ENCODE measurements at places on chromosomes 7 and 10. TPM values are rescaled to one million over a fixed set of nuclear protein-coding genes. Genes with fewer than 3 reads are reported as not detected.
A peak's percentile ranks its signal among the peaks of the same experiment; 100 is the strongest.

DNA sequence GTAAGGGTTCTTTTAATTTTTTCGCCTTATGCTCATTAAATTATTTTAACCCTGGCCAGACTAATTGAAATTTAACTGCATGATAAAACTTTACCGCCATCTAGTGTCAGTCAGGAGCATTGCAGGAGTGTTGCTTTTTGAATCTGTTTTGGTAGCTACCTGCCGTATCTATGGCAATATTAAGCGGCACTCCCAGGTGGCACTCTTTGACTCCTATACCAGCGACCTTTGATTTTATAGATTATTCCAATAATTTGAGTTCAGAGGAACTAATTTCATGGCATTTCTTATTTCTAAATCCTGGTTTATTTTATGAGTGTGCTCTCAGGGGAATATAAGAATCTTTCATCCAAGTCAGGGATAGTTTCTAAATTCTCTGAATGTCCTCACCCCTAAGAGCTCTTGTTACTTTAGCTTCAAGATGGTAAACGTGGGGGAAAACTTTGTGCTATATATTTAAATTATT is 198.9 kb downstream of the REEP3 start:
- DNase-seq = peak; percentile 59

DNA sequence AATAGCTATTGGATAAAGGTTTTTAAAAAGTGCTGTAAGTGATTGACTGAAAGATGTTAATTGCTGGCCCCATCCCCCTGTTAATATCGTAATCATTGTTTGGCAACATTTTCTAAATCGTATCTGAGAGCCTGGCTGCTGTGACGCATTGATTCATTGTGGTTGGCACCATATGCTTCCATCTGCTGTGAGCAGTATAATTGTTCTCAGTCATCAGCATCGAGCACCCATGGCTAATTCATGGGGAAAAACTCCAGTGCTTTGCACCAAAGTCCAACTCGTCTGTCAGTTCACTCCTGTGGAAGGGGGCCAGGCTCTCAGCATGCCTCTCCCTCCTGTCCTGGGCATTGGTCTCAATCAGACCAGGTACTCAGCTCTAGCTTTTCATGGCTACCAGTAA is 205.2 kb downstream of the STK31 start:
- DNase-seq = no peak

DNA sequence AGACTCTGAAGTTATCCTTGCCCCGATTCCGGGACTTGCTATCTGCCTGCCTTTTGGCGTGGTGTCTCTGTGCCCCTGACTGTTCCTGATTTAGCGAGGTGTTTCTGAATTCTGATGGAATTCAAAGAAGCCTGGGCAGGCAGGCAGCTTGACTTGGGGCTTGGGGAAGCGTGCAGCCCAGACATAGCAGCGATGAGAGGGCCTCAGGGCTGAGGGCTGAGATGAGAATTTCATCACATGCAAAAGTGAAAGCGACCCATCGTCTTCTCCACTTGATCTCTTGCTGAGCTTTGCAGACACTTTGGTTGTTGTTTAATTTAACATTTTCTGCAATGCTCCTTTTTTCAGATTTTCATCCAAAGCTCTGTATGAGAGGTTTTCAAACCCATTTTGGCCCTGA is 57.8 kb downstream of the TCF7L2 start:
- DNase-seq = no peak

GRCh38 chr7:40418448-40418847 is 283.6 kb downstream of the SUGCT start:
- no peak for DNase-seq

The PLCE1 gene
- 1.2 TPM for total RNA-seq

The ZNRF2 gene
- total RNA-seq = 12.8 TPM

The ANKRD26 gene
- 8.3 TPM for total RNA-seq

The MARVELD1 gene
- 3.7 TPM for total RNA-seq

The ARHGAP19 gene
- total RNA-seq = 18.2 TPM
